B cell (primary cell): ENCODE measurements at places on chromosomes 6 and 20. TPM values are rescaled to one million over a fixed set of nuclear protein-coding genes. Genes with fewer than 3 reads are reported as not detected.

DNA sequence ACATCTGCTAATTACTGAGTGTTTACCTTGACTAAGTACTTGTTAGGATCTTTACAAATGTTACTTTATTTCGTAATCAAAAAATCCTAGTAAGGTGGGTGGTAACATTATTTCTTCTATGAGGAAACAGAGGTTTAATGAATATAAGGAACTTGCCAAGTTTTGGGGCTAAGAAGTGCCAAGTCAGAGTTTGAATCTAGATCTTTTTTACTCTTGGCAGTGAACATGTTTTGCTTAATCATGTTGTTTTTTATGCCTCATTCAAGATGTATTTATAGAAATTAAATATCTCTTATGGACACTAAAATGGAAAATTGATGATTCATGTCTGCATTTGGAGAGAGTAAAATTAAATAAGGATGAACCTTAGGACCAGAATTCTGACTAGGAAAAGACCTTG is 393.7 kb downstream of the UTRN start:
- DNase-seq = no peak
- H3K27ac ChIP-seq = no peak overlapping the region
- H3K4me1 ChIP-seq = no peaks in the 10 kb centered on the region

- H3K27me3 ChIP-seq = peaks cover 7% of the 10 kb centered on the region
- no peaks in the 10 kb centered on the region for H3K4me1 ChIP-seq
- H3K4me3 ChIP-seq = no peak overlapping the region
- no peaks in the 10 kb centered on the region for H3K36me3 ChIP-seq
These were observed 56.1 kb downstream of the MEP1A start for GRCh38 chr6:46849361-46849690.

- no peaks in the 10 kb centered on the region for H3K4me1 ChIP-seq
- no peak overlapping the region for H3K27ac ChIP-seq
- no peak for DNase-seq
- H3K36me3 ChIP-seq = no peaks in the 10 kb centered on the region
These were observed 171.1 kb downstream of the DHX35 start for GRCh38 chr20:39133201-39133600.

DNA sequence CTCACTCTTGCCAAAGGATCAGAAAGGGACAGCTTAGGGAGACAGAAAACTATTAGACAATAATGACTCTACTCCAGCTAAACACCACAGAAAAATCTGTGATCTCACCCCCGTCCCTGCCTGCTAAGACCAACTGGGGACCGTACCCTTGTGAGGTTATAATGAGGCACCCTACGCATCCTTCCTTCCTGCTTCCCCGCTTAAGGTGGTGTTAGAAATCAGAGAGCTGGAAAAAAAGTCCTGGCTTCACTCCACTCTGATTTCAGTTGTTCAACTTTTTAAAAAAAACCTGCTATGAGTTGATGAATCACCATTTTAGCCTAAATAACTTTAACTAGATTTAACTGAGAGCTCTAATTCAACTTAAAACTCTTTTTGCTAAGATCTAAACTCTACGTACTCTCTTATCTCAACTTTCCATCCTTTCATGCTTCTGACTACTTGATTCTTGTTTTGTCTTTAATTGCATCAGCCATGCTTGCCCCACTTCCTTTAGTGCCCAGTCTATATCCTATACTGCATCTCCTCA is 35.8 kb upstream of the TMEM14A start:
- DNase-seq = no peak
- no peak overlapping the region for H3K4me3 ChIP-seq
- H3K36me3 ChIP-seq = no peaks in the 10 kb centered on the region

- H3K27me3 ChIP-seq = no peaks in the 10 kb centered on the region
- peak overlapping the region; percentile 58 for H3K27ac ChIP-seq
- DNase-seq = no peak
- H3K36me3 ChIP-seq = no peaks in the 10 kb centered on the region
- peak overlapping the region; percentile 73 for H3K4me3 ChIP-seq
- H3K4me1 ChIP-seq = peaks cover 17% of the 10 kb centered on the region
These were observed 700 bp downstream of the DTD1 start for GRCh38 chr20:18588574-18588933.

DNA sequence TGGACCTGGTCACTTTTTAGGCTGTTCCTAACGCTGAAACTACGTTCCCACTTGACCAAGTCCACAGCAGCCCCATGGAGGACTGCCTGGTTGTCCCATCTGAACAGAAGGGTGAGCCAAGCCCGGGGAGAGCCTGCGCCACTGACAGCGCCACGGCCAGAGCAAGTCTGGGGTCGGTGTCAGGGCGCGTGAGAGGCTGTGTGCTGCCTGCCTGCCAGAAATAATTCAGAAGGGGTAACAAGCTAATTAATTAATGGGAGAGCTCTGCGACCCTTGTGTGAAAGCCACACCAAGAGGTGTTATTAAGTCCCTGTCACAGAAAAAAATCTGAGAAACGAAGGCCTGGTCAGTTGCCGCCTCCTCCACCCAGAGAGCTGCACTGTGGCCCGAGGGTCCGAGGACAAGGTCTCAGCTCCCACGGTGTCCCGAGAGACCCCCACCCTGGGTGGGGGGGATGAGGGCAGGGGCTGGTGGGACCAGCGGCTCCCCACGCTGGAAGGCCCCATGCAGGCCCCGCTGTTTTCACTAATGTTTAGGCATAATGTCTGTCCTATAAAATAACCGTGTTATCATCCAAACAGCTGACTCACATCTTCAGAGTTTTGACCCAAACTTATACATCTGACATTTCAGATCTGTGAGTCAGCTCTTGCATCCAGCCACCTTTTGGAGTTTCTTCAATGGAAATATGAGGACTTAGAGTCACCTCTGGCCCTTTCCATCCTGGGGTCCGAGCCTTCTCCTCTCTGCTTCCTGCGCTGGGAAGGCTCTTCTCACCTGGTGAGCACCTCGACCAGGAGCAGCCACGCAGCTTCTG is 58.5 kb downstream of the DLL1 start:
- H3K4me3 ChIP-seq = no peak overlapping the region
- no peak overlapping the region for H3K27ac ChIP-seq
- H3K36me3 ChIP-seq = no peaks in the 10 kb centered on the region
- H3K27me3 ChIP-seq = no peaks in the 10 kb centered on the region

- DNase-seq = peak; percentile 12
- peaks cover 18% of the 10 kb centered on the region for H3K4me1 ChIP-seq
- no peaks in the 10 kb centered on the region for H3K36me3 ChIP-seq
- H3K4me3 ChIP-seq = no peak overlapping the region
- H3K27ac ChIP-seq = no peak overlapping the region
These were observed 3.2 kb downstream of the TNFRSF6B start for GRCh38 chr20:63699466-63700198.

DNA sequence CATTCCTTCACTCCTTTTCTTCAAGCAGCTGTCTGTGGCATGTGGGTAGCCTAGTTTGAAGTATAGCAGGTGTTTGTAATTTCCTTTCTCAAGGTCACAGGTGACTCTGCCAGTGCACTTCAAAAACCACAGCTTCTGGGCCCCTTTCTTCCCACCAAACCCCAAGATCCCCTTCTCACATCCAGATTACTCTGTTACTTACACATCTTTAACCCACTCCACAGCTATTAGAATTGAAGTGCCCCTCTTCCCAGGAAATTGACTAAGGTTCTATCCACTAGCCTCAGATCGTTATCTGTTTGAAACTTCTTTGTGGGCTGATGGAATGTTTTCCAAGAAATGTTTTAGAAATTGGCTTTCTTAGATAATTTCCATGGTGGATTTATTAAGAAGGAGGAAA is 150.8 kb downstream of the AHI1 start:
- H3K27ac ChIP-seq = no peak overlapping the region
- no peaks in the 10 kb centered on the region for H3K4me1 ChIP-seq
- DNase-seq = no peak

DNA sequence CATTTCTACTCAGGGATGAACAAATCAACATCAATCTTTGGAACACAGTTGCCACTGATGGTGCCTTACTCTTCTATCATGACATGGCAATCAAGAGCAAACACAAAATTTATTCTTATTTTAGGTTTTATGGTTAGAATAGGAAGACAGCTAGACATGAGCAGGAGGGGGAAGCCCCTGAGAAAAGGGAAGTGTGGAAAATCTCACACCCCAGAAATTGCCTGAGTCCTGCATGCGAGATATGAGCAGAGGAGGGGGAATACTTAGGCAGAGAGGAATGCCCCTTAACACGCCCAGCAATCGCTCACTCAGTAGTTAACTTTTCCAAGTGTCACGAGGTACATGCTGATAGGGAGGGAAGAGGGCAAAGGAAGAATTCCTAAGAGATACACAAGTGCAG is 79.3 kb downstream of the PLG start:
- H3K27ac ChIP-seq = no peak overlapping the region
- no peak overlapping the region for H3K4me3 ChIP-seq
- no peaks in the 10 kb centered on the region for H3K27me3 ChIP-seq

ZNF334 gene
- total RNA-seq = 0.07 and 0.22 TPM in 2 replicates

DEFB112 gene
- total RNA-seq = not detected in 2 replicates

DNA sequence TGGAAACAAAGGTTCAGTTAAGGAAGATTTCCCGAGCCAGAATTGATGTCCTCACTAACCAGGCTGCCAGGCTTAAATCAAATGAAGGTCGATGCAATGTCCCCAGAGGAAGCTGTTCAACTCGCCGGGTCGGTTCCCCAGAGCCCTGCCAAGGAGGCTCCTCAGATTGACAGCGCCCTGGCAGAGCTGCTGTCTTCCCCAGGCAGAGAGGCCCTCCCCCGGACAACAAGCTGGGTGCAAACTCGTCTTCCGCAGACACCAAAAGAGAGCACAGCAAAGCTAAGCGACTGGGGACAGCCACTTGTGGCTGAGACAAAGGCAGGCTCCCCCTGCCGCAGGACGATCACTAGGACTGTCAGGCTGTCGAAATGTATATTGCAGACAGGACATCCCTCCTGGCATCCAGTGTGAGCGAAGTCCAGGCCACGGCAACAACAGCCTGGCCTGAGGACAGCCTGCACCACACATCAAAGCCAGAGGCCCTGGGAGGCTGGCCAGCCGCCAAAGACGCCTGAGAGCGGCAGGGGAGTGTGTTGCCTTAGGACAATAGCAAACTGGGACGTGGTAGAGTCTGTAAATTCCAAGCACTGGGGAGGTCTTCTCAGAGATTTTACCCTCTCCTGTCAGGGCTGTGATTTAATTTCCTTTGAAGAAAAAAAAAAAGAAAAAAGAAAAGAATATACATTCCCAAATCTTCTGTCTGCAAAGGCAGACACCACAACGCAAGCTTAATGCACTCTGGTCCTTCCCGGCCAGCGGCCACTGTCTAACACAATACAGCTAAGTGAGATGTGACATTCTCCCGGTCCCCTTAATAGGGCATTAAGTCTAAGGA is 99.1 kb downstream of the HIVEP2 start:
- DNase-seq = peak; percentile 43
- H3K27me3 ChIP-seq = no peaks in the 10 kb centered on the region
- peaks cover 78% of the 10 kb centered on the region for H3K4me1 ChIP-seq
- H3K27ac ChIP-seq = peak overlapping the region; percentile 94
- peak overlapping the region; percentile 45 for H3K4me3 ChIP-seq
- H3K36me3 ChIP-seq = no peaks in the 10 kb centered on the region

BTN3A1 gene
- 173 and 175 TPM in 2 replicates for total RNA-seq

DNA sequence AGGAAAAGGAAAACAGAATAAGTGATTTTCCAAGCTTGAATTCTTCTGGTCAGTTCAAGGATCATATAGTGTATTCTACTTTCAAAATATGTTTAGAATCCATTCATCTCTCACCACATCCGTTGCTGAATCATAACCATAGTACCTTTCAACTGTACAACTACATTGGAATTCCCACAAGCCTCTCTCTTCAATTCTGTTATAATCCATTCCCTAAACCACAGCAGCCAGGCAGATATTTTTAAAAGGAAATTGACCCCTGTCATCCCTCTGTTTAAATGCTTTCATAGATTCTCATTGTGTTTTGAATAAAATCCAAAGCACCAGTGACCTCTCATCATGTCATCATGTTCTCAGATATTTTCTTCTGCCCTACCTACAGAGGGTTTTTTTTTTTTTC is 412.7 kb downstream of the GRIK2 start:
- no peak overlapping the region for H3K27ac ChIP-seq

DNA sequence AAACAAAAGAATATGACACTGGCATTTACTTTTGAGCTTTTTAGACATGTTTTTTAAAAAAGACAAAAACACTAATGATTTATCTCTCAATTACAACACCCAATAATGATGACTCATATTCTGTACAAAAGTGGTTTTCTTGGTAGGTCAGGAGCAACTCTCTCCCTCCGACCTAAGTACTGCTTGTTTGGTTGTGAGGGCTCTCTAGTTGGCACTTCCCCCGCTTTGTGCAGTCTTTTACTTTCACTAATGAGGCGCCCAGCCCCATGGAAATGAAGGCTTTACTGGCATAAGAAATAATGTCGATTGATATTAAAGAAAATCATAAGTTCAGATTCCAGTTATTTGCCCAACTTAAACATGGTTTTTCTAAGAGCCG is 1.3 kb downstream of the KPNA5 start:
- peak; percentile 61 for DNase-seq
- H3K4me1 ChIP-seq = peaks cover 20% of the 10 kb centered on the region
- H3K27ac ChIP-seq = peak overlapping the region; percentile 83
- peak overlapping the region; percentile 84 for H3K4me3 ChIP-seq
- H3K36me3 ChIP-seq = peaks cover 10% of the 10 kb centered on the region

EEF1A2 gene
- 1.8 and 2.2 TPM in 2 replicates for total RNA-seq

- no peak overlapping the region for H3K27ac ChIP-seq
- H3K27me3 ChIP-seq = peaks cover 39% of the 10 kb centered on the region
- no peaks in the 10 kb centered on the region for H3K36me3 ChIP-seq
- H3K4me3 ChIP-seq = no peak overlapping the region
These were observed 28.7 kb downstream of the KCNQ2 start for GRCh38 chr20:63443606-63444395.

VIP gene
- not detected in 2 replicates for total RNA-seq

GRCh38 chr6:156279261-156279969 is 497.8 kb upstream of the ARID1B start:
- no peak overlapping the region for H3K4me3 ChIP-seq
- peak overlapping the region; percentile 70 for H3K27ac ChIP-seq
- peaks cover 39% of the 10 kb centered on the region for H3K4me1 ChIP-seq
- no peaks in the 10 kb centered on the region for H3K27me3 ChIP-seq
- DNase-seq = peak; percentile 43

DNA sequence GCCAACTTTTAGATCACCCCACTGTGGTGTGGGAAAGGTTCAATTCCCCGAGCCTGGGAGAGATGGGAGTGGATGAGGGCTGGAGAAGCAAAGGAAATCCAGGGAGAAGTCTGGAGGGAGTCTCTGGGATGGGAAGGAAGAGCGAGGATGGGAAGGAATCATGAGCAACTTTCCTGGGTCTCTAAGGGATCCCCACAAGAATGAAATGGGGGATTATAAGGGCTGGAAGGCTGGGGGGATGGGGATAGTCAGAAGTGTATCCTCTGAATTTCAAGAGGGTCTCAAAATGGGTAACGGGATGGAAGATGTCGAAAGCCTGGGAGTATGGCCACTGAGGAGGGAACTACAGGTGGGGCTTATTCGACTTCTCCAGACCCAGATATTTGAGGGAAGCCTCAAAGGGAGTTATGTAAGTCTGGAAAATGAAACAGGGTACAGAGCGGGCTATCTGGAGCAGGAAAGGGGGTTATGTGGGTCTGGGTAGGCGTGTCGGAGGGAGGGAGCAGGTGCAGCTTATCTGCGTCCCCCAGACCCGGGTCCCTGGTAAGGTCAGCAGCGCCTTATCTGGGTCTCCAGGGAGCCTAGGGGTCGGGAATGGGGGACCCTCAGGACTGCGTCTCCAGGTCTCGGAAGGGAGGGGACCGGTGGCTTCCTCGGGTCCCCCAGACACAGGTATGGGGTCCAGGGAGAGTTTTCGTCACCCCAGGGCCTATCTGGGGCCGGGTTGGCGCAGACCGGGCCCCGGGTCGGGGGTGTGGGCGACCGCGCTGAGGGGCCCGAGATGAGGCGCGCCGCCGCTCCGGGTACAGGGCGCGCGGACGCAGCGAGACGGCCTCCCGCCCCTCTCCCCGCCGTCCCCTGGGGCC is 550 bp downstream of the PLAGL2 start:
- peaks cover 35% of the 10 kb centered on the region for H3K4me1 ChIP-seq
- H3K27me3 ChIP-seq = no peaks in the 10 kb centered on the region
- no peak for DNase-seq
- peaks cover 17% of the 10 kb centered on the region for H3K36me3 ChIP-seq
- peak overlapping the region; percentile 99 for H3K4me3 ChIP-seq
